ENCODE measurements at places on chromosomes 2 and 18.

- DNase-seq = no peak
These were observed 735.4 kb upstream of the FANCL start for GRCh38 chr2:58976375-58977071.

DNA sequence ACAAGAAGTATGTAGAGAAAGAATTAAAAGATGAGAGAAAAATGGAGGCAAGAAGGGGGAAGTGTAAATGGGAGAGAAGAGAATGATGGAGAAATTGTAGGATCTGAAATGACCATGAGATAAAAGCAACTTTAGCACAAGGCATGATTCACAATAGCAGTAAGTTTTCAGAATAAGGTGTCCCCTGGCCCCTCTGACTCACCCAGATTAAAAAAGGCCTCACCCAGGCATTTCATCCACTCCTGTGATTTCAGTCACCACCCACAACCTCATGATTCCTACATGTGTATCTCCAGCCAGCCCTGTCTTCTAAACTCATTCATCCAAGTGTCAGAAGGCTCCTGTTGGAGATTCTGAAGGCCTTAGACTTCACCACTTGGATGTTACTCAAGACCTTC is 56.6 kb downstream of the SP100 start:
- no peak for DNase-seq

- DNase-seq = no peak
These were observed 250.2 kb downstream of the OTX1 start for GRCh38 chr2:63300835-63301234.

DNA sequence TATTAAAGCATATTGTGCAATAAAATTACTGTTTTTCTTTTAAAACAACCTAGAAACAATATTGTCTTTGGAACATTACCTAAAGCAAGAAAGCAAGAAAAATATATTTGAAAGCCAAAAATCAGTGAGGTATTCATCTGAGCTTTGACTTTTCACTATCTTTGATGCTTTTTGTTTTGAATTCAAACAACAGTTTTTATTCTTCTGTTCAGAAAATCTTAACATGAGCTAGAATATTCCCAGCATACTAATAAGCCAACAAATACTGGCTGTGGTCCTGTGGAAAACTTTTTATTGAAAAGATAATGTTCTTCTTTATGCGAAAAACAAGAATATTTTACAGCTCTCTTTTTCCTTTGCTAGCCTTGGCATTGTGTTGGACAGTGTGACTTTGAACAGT is 19.8 kb downstream of the FAM171B start:
- no peak for DNase-seq

DNA sequence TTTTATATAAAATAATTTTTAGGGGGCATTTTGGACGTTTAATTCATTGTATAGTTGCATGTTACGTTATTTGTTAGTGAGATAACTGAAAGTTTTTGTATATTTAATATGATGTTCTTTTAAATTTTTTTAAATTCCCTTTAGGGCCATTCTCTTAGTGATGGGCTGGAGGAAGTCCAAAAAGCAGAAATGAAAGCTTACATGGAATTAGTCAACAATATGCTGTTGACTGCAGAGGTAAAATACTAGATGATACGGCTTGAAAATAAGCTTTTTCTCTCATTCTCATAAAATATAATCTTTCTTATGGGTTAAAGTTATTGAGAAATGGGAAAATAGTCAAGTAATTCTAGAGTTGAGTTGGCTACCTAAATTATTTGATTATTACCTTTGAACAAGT is 58.9 kb downstream of the MTX2 start:
- DNase-seq = no peak

GRCh38 chr2:145984580-145984979 is 1464.7 kb upstream of the ZEB2 start:
- no peak for DNase-seq

DNA sequence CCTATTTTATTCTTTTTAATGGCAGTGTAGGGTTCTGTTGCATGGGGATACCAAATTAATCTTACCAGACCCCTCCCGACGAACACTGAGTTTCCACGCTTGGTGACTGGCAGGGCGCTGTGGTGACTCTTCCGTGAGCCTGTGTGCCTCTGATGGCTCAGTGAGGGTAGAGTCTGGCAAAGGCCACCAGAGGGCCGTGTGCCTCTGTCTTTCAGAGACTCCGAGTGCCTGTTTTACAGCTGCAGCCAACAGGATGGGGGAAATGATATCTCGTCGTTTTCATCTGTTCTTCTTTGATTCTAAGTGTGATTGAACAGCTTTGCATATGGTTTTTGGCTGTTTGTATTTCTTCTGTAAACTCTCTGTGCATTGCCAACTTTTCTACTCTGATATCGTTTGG is 99.8 kb downstream of the ZNF236 start:
- peak; percentile 3 for DNase-seq

GRCh38 chr2:157364257-157364974 is 38.8 kb upstream of the ERMN start:
- no peak for DNase-seq

DNA sequence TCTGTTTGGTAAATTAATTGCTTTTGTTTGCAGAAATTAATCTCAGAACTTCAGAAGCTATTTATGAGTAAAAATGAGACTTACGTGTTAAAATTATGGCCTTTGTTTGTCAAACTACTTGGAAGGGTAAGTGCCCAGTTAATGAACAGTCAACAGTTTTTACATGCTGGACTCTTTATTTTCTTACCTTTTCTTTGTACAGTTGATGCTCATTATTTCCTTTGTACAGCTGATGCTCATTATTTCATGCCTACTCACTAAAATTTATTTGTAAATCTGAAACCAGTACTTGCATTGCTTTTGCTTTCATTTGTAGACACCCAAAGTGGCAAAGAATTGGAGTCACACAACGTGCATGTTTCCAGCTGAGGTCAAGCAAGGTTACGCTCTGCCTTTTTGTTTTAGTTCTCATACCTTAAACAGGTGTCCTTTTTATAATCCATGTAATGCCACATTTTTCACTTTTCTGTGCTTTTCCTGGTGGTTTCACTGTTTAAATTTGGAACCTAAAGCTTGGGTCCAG is 13.3 kb downstream of the RIF1 start:
- DNase-seq = no peak

DNA sequence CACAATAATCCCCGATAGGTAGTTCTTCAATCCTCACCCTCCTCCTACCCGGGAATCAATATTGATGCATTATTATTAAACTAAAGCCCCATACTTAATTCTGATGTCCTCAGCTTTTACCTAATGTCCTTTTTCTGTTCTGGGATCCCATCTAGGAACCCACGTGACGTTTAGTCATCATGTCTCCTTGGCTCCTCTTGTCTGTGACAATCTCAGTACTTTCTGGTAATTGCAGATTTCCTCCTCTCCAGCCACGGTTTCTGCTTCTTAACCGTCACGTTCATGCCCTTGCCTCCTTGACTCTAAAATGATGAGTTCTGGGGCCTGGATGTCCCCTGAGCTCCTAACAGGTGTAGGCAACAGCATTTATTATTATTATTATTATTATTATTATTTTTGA is 2.9 kb upstream of the DGKD start:
- DNase-seq = no peak

DNA sequence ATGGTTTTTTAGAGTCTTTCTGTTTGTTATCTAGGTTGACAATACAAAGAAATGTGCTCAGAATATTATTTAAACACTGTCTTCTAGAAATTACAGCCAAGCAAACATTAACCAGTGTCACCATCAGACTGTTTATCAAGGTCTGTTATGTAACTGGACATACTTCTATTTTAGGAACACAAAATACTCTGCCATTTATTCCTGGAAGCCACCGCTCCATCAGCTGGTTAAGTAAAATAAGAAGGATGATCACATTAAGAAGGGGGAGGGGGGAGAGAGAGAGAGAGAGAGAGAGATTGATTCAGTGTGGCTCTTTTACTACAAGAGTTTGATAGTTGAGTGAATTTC is 47.9 kb downstream of the MBP start:
- no peak for DNase-seq

DNA sequence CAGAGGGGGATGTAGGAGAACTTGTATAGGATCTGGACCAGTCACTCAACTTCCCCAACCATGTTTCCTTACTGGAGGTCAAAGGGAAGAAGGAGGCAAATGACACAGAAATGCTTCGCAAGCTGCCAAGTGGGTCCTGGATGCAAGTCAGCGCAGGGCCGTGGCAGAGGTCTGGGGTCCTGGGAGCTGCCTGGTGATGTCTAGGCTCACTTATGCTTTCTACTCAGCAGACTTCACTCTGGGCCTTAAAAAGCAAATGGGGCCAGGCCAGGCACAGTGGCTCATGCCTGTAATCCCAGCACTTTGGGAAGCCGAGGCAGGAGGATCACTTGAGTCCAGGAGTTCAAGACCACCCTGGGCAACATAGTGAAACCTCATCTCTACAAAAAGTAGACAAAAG is 19.9 kb downstream of the HS1BP3 start:
- DNase-seq = no peak

DNA sequence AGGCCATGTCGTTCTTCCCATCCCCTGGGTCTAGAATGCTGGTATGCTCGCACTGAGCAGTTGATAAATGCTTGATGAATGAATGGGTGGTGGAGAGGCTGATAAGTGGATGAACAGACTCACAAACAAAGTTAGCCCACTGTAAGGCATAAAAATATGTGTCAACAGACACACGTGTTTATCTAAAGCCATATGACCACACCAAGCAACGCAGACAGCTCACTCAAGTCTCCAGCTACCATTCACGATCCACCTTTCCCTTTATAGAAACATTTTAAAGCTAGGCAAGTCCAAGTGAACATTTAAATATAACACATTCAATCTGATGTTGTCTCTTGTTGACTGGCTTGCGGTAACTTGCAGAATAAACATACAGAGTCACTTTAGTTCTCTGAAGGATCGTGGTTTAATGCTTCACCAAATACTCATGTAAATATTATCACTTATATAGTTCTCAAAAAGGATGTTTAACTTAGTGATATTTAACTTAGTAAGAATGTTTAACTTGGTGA is 105.5 kb downstream of the NOL10 start:
- DNase-seq = no peak

GRCh38 chr2:71453404-71454220 is at the start of gene DYSF:
Gene DYSF (plus strand): TSS chr2:71453561.
- DNase-seq = no peak

GRCh38 chr2:85547859-85548607 is 9.1 kb downstream of the MAT2A start:
- DNase-seq = no peak

DNA sequence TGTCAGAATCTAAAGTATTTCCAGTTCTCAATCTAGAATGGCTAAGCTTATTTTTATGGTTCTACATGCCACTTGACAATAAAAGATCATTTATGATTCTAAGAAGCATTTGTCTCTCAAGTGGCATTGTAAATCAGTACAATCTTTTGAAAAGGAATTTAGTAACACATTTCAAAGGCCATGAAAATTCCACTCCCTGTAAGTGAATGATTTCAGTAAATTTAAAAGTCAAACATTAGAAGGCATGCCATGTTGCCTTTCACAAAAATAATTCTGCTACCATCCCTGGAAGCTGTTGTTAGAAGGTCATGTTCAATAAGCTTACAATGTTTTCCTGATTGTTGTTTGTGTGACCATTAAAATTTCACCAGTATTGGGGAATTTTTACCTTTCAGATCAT is 142.9 kb downstream of the RPIA start:
- no peak for DNase-seq

- DNase-seq = no peak
These were observed 32.0 kb upstream of the NYAP2 start for GRCh38 chr2:225367482-225367881.

DNA sequence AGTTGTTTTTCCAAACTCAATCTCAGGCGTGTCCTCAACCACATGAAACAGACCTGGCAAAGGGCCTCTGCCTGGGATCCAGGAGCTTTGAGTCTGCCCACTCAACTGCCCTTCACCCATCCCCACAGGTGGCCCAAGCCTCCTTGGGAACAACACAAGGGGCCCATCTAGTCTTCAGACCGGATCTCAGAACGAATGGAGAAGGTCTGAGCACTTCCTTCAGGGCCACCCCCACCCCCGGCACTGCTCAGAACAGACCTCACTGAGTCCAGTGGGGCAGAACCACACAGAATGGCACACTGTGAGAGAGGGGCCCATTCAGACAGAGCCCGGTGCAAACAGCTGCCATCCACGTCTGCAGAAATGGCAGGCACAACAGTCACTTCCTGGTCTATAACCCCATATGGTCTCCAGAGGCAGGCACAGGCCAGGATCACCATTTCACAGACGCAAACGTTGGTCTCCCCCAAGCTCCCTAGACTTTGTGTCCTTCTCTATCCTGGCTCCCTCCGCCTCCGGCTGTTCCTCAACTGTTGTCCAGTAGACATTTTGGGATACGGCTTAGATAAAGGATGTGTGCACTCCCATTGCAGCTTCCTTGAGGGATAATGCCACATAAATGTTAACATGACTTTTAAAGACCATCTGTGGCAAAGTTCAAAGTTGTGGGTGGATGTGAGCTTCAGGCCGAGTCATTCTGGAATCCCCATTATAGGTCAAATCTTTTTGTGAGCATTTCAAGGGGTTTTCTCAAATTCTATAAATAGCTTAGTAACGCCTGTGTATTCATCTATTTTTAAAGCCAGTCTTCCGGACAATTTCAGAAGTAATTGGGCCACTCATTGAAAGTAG is 149.7 kb downstream of the SMAD7 start:
- no peak for DNase-seq

- DNase-seq = peak; percentile 27
These were observed 173.1 kb downstream of the ASB1 start for GRCh38 chr2:238599549-238600505.

DNA sequence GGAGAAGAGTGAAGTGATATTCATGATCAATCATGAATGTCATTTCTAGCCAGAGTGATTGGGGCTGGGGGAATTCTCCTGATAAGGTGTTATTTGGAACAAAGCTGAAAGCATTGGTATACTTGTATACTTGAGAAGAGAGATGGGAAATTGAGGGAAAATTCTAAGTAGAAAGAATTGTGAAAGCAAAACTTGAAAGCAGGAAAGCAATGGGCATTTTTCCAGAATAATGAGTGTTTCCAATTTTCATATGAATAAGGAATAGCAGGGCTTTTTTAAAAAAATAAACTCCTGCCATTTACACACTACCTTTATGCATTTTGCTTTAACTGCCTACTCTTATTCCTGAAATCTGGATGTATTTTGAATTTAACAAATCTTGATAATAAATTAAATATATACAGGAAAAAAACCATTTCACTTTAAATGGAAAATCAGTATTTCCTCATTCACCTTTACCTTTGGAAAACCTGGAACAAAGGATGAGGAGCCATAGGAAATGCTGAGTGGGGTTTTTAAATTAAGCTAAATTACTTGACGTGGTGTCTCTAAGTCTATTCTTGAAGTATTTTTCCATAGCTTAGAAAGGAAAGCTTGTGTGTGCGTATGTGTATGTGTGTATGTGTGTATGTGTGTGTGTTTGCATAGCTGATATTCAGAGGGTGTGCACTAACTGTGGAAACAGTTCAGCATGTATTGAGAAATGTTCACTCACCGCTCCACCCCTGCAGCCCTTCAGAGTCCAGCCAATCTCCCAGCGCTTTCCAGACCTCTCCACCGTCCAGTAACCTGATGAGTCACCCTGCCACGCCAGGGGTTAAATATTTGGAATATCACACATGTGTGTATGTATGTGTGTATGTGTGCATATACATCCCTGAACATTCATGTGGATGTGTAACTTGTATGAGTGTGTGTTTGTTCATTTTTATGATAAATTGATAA is 427.3 kb downstream of the THSD7B start:
- no peak for DNase-seq

GRCh38 chr2:49715597-49715996 is 561.3 kb upstream of the FSHR start:
- no peak for DNase-seq

- DNase-seq = peak; percentile 89
These were observed 1891.5 kb upstream of the PIK3C3 start for GRCh38 chr18:40063488-40063887.

GRCh38 chr2:191302459-191303139 is 57.4 kb downstream of the MYO1B start:
- no peak for DNase-seq

- DNase-seq = no peak
These were observed 196.0 kb downstream of the ZEB2 start for GRCh38 chr2:144323946-144324345.
